ENCODE measurements at places on chromosomes 13 and 19.

GRCh38 chr13:81916461-81916860, 1575.5 kb upstream of the SPRY2 start:
- no peak for DNase-seq

GRCh38 chr19:49896863-49897621, at the start of gene IL4I1:
TSS of gene IL4I1 (minus strand) at chr19:49896887. CDS start at chr19:49896160, 727 bp downstream.
- no peak for DNase-seq

- no peak for DNase-seq
These were observed 1.1 kb downstream of the ARL11 start for GRCh38 chr13:49629196-49629938.

GRCh38 chr13:43428545-43429296, 358.1 kb downstream of the ENOX1 start:
- DNase-seq: no peak

GRCh38 chr19:51541458-51542357, 10.2 kb upstream of the SIGLEC6 start:
- DNase-seq: no peak

- DNase-seq: peak; percentile 93
These were observed 22.5 kb downstream of the DOT1L start for GRCh38 chr19:2186071-2186846.

GRCh38 chr19:33294058-33294798, 8.1 kb downstream of the CEBPA start:
- DNase-seq: no peak

- no peak for DNase-seq
These were observed 7.3 kb downstream of the IRS2 start for GRCh38 chr13:109779074-109779473.

GRCh38 chr19:8731428-8732169, 10.2 kb downstream of the OR2Z1 start:
- no peak for DNase-seq

DNA sequence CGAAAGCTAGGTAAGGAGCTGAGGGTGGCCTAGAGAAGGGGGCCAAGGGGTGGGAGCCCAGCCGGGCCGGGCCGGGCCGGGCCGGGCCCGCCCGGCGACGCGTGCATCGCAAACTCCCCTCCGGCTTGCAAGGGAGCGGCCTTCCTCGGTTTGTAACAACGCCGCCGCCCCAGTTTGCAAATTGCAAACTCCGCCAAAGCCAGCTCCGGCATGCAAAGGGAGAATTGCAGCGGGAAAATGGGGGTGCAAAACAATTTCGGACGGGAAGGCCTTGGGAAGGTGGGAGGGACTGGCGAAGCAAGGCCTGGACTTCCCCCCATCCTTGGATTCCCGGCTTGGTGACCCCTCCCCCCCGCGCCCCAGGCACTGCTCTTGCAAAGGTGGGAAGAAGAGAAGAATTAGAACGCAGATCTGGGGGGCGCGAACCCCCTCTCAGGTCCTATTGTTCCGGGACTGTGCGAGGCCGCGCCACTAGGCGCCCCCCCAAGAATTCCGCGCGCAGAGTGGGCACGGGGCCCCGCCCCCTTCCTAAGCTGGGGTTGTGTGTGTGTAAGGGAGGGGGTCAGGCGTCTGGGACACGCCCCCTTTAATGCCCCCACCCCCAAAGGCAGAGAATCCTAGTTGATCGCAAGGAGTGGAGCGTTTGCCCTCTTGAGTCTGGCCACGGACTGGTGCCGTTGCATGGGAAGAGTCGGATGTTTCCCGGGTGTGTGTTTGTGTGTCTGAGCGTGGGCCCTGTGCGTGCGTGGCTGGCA, 926 bp downstream of the PRR12 start:
- peak; percentile 66 for DNase-seq

DNA sequence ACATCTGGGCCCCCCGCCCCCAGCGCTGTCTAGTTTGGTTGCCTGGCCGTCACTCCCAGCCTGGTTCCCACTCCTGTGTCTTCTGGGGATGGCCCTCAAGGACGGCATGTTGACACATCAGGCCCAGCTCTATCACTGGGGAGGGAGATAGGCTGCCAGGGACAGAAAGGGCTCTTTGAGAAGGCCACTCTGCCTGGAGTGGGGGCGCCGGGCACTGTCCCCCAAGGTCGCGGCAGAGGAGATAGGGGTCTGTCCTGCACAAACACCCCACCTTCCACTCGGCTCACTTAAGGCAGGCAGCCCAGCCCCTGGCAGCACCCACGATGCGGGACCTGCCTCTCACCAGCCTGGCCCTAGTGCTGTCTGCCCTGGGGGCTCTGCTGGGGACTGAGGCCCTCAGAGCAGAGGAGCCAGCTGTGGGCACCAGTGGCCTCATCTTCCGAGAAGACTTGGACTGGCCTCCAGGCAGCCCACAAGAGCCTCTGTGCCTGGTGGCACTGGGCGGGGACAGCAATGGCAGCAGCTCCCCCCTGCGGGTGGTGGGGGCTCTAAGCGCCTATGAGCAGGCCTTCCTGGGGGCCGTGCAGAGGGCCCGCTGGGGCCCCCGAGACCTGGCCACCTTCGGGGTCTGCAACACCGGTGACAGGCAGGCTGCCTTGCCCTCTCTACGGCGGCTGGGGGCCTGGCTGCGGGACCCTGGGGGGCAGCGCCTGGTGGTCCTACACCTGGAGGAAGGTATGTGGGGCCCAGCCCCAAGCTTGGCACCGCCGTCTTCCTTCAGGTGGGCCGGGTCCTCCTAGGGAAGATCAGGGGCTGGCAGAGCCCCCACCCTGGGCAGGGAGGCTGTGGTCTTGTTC, at the start of gene AMH:
Gene AMH (plus strand): TSS at position 314 of the 857 bp plus-strand sequence. CDS start 10 bp downstream, at position 324.
- DNase-seq: no peak

DNA sequence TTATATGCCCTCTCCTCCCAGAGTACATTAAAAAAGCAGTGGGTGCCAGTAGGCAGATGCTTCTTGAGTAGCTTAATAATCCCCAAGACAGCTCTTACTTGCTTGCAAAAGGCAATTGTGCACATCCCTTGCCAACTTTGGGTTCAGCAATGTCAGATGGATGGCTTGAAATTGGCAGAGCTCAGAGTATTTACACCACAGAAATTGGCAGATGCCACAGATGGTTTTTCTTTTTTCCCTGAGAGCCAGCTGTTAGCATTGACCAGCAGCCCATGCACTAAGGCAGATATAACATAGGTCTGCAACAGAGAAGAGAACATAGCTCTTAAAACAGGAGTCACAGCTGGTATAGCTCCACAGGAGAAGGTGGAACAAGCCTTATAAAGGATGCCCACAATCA, 18.4 kb upstream of the RNASEH2B start:
- DNase-seq: no peak

DNA sequence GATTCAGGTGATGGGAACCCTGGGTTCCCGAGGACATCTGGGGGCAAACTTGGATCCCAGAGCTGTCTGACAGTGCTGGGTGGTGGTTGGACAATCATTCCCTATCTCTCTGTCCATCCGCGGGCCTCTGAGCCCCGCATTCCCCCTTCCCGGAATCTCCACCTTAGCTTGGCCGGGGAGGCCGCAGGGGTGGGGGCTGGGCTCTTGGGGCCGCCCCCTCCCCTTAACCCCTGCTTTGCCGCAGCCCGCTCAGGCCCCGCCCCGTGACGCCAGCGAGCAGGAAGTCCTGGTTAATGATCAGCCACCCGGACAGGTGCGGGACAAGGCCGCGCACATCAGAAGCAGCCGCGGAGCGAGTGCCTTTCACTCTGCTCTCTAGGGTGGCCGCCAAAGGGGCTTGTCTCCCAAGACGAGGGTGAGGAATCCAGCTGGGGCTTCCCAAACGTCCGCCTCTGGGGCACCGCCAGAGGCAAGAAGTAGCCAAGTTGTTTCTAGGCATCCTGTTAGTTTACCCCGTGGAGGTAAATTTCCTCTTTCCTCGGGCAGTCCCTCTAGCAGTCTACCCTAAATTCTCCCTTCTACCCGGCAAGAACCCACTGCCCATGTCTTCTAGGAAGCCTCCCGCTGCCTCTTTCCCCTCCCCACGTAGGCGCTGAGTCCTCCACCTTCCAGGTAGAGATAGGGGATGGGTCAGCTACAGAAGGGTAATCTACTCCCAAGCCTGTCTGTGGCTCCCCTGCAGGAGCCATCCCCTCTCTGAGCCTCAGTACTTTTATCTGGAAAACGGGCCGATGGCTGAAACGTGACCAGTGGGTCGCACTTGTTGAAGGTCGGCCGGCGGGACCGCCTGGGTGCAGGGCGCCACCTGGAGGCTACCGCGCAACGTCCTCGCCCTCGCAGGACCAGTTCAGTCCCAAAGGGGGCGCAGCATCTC, 3.0 kb downstream of the IRF2BP1 start:
- DNase-seq: peak; percentile 86

DNA sequence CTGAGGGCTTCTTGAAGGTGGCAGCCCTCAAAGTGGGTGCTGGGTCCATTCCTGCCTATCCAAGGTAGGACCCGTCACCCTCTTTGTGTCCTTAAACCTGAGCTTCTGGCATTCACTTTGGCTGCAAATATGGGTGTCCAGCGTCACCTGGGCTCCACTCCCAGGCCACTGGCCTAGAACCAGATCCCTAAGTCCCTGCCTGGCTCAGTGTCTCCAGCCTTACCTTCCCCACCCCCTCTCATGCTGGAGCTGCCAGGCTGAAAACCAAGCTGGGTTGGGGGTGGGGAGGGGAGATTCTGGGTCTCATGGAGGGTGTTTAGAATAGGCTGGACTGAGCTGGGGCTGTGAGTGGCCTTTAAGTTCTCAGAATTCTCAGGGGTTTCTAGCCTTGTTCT, 12.4 kb downstream of the PDE4A start:
- DNase-seq: peak; percentile 55

DNA sequence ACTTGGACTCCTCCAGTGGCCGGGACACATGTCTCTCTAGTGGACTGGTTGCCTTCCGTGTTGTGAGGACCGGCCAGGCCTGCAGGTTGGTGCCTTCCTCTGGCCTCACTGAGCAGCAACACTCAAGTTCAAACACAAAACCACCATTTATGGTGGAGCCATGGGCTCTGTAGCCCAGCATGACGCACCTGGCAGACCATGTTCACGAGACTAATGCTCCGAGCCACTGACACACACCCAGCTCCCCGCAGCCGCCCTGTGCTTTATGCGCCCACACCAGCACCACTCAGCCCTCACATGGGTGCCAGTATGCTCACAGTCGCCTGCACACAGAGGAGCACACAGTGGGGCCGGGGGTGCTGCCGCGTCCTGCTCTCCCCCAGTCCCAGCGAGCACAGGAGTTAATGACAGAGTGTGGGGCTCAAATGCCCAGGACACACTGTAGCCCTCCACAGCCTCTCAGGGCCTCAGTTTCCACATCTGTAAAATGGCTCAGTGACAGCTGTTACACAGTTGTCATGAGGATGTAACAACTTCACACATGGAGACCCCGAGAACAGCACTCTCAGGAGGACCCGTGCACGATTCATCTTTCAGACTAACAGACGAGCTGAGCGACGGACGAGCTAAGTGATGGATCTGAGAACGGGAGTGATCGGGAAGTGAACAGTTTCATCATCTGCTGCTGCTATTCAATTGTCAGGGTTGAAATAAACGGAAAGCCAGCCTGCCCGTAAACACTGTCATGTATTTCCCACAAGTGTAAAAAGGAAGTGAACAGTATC, 7.8 kb downstream of the GAS6 start:
- DNase-seq: no peak

DNA sequence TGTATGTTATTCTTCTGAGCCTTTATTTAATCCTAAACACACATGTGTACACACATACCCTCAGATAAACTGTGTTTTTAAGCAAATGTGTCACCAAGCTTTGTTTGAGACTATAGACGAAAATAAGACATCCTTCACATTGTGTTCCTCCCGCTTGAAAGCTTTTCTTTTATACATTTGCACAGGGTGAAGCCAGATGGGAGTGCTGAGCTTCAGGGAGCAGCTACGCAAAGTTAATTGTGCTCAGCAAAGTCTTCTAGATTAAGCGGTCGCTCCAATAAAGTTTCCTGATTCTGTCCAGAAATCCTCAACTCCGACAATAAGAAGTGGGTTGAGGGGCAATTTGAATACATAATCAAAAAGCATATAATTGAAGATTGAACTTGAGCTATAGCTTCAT, 117.2 kb upstream of the ARGLU1 start:
- no peak for DNase-seq

DNA sequence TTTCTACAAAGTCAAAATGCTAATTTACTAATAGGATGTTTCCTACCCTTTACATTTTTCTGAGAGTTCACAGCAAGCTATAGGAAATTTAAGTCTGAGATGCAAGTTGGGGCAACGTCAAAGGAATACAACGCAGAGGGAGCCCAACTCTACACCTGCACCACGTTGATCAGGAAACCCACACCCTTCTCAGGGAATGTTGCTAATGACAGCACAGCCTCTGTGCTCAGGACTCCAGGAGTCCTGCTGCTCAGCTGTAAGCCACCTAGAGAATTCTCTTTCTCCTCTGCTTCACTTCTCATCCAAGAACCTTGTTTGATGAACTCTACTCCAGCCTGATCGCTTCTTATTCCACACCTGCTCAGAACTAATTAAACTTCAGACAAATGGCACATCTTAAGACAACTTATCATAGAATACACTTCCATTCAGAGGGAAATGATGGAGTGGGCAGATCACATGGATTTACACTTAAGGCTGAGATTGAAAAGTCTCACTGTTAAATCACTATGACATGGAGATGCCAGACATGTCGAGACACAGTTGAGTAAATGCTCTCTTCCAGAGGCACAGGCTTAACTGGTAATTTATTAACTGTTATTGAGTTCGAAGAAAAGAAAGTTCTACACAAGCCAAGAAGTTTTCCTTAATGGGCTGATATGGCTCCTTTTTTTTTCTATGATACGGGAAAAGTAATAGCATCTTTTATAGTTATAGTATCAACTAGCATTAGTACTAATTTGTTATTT, 811.6 kb upstream of the ARGLU1 start:
- no peak for DNase-seq

- no peak for DNase-seq
These were observed 46.3 kb upstream of the ZNF737 start for GRCh38 chr19:20611866-20612265.

- DNase-seq: no peak
These were observed 9.2 kb upstream of the GNA11 start for GRCh38 chr19:3084943-3085342.

DNA sequence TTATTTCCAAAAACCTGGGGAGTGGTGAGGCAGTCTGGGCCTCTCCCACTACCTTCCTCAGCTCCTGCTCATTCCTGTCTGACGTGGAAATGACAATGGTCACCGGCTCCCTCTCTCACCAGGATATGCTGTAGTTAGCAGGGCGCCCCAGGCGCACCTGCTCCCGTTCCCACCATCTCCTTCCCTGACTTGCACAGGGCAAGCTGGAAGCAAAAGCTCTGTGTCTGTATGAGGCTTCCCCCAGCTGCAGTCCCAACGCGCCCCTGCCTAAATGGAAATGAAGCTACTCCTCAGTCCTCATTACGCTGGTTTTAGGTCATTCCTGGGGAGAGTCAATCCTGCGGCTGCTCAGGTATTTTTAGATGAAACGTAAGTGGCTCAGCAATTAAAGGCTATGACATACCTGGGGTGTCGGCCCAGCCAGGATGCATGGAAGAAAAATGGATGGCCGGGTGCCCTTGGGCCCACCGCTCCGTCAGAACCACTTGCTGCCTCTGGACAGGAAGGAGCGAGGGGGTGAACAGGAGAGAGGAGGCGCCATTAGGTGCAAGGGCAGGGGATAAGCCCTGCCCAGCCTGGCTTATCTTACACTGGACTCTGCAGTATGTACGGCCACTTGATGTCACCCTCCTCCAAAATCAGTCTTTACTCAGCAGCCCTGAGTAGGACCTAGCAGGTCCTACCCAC, 32.4 kb downstream of the DHRS12 start:
- no peak for DNase-seq

All from Right ventricle myocardium superior (tissue), 1 donor.